CD4-positive, alpha-beta T cell treated with Interleukin-6 for 4 hours (primary cell): ENCODE measurements at places on chromosomes 6 and 20.

DNA sequence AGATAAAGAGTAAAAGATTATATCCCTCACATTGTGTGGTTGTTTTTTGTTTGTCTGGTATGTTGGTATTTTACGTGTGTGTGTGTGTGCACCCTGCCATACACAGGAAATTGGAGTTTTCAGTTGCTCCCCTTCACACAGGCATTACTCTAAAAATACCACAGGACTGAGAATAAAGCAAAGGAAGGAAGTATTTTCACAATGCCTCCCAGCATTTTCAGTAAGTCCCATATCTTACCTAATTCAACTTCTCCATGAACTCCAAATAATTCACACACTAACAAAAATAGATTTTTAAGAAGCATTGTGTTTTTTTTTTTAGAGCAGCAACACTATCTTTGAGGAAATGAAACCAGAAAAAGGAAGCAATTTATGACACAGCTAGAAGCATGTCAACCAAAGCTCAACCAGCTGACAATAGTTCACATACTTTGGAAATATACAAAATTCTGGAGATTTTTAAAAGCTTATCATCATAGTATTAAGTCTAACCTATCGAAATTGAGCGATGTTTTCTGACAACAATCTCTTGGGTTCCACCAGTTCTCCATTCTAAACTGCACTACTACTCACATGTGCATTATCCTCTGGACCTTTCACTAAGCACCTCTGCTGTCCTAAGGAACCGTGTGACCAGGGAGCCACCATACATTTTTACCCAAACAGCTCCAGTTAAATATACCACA lies 2.1 kb downstream of the UBE2J1 start:
- no peak for DNase-seq

DNA sequence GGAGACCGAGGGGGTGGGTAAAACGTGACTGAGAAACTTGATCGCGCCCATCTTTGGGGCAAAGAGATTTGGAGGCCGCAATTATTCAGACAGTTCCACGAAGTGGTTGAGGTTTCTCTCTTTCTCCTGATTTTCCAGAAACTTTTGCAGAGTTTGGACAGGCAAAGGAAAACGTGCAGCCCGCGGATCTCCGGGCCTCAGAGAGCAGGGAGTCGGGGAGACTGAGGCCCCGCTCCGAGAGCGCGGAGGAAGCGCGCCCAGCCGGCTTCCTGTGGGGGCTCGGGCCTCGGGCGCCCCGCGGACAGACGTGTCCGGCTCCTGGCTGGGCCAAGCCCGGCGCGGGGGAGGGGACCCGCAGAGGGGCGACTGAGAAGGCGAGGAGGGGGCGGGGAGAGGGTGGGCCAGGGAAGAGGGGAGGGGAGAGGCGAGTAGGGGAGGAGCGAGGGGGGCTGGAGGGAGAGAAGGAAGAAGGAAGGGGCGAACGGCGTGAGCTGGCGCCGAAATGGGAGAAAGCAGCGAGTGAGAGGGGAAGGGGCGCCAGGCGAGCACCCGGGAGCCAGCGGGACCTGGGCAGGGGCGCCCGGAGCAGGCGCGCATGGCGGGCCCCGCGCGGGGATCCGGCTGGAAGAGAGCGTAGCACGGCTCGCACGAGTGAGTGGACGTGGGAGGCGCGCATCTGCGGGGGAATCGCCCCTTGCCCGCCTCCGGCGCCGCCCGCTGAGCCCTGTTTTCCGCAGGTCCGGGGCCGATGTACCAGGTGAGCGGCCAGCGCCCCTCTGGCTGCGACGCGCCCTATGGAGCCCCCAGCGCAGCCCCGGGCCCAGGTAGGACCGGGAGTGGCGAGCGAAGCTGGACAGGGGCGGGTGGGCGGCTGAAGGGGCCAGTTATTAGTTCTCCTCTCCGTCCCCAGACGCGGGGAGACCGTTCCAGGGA lies at the start of gene MDFI:
TSS of gene MDFI (plus strand) at position 467 of the 933 bp plus-strand sequence. CDS start at position 749, 282 bp downstream.
- no peak for DNase-seq

- no peak for DNase-seq
Observed at GRCh38 chr6:147615659-147616456, 107.4 kb downstream of the SAMD5 start.

- DNase-seq, result no peak
Observed at GRCh38 chr6:26477426-26477825, 19.7 kb downstream of the BTN2A1 start.

DNA sequence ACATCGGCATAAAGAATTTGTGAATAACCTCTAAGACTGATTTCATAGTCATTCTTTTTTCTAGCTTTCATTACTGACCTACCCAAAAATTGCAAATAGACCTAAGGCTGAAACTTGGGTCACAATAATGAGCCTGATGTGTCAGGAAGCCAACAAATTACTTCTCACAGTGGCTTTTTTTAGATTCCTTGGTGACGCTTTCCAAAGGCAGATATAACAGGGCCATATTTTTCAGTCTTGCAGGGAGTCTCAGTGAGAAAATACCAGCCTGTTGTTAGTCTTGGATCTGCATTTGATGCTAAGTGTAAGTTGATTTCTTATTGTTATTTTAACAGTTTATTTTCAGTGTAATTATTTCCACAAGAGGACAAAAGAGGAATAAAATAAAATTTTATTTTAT lies 179.7 kb downstream of the KHDC1L start:
- DNase-seq, result no peak

GRCh38 chr6:117303323-117303722 lies 38.0 kb downstream of the VGLL2 start:
- DNase-seq, result no peak

- DNase-seq, result no peak
Observed at GRCh38 chr6:163958646-163959045, 544.1 kb downstream of the QKI start.

DNA sequence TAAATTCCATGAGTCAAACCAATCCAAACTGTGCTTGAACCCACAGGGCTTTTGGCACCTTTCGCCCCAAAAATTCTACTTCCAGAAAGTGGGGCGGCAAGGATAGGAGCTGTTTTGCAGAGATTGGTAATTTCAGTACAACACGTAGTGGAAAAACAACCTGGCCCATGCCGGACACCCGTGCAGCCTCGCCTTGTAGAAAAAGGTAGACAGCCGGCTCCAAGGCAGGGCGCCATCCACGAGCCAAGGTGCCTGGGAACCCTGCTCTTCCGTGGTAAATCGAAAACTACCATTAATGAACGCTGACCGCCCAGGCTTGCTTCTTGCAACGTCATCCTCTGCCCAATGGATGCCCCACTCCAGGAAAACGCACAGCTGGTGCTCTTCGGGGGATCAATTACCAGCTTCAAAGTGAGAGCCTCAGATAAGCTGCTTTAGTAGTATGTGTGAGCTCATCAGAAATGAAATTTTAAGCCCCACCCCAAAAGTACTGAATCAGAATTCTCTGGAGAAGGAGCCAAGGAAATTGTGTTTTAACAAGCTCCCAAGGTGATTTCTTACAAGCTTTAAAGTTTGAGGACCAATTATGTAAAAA lies 1.8 kb downstream of the OOEP start:
- DNase-seq, result no peak

DNA sequence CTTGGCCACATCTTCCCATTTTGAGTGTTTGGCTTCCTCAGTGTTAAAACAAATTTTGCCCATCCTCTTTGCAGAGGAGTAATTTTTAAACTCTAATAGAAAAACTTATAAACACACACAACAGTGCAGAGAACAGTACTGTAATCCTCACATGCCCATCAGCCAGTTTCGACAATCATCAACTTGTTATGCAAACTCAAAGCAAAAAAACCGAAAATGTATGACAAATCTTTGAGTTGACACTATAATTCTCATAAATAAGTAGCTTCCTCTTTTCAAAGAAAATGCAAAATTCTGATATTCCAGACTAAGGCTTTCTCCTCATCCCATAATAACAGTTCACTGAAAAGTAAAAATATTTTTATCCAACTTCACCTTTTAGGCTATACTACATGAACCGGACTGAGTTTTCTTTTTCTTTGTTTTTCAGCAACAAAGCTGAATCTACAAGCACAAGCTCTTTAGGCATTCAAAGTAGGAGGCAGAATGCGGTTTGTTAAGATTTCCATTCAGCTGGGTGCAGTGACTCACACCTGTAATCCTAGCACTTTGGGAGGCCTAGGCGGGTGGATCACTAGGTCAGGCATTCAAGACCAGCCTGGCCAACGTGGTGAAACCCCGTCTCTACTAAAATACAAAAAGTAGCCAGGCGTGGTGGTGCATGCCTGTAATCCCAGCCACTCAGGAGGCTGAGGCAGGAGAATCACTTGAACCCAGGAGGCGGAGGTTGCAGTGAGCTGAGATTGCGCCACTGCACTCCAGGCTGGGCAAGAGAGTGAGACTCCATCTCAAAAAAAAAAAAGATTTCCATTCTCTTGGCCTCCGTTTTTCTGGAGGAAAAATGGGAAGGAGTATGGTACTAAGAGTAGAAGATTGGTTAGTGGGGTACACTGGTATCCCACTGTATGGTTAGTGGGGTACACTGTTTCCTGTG lies 74.8 kb downstream of the GCNT2 start:
- no peak for DNase-seq

DNA sequence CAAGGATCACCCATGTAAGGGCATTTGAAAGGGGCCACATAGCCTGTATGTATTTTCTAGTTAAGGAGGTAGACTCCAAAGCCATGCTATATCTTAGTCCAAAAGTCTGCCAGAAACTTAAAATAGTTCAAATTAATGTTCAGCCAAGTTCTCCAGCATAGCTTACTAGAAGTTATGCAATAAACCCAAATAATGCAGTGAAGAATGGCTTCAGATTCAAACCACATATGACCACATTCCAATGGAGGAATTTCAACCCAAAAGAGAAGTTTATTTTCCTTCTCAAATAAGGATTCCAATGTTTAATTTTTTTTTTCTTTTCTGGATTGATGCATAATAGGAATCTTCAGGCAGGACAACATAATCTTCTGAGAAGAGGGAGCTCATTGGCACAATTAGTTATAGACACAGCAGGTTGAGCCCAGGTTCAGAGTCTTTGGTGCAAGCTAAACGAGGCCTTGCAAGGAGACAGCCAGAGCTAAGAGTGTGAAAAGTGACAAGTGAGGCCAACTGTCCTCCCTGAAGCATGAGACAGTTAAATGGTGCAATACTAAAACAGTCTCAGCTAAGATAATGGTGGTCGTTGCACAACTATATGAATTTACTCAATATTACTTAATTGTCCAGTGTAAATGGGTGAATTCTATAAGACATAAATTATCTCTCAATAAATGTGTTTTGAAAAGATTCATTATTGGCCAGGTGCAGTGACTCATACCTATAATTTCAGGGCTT lies 598.8 kb upstream of the CDH4 start:
- no peak for DNase-seq

- DNase-seq, result no peak
Observed at GRCh38 chr6:123415844-123416468, 220.8 kb downstream of the TRDN start.

- DNase-seq, result no peak
Observed at GRCh38 chr6:53130569-53131290, 17.9 kb downstream of the GCM1 start.

- no peak for DNase-seq
Observed at GRCh38 chr20:54620611-54621010, 145.2 kb downstream of the DOK5 start.

DNA sequence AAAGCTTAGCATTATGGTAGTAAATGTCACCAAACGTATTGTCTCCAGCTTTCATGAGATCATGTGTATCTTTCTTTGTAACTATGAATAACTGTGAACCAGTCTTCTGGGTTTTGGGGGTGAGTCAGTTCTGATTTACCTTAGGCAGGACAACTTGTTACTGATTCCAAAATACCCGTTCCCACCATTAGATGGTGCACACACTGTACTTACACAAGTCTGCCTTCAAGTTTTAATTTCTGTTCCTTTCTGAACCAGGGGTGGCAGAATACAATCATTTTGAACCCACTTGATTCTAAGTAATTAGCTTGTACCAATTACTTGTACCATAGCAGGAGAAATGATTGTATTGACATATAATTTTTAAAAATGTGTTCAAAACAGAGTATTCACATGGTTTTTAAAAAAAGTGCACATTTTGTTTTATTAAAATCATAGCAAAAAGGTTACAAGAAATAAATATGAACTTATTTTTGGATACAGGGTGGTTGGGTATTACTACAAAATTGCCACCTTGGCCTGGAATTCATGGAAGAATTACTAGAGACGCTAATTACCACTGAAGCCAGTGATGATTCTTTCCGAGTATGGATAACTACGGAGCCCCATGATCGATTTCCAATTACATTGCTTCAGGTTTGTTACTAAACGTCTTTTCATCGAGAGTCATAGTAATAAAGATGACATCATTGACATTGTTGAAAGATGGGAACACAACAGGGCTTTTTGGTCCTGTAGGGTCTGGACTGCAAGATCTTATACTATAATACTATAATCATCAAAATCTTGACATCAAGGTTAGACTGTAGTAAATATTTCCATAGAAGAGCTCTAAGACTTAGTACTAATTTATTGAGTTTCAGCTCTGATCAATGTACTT lies 75.2 kb upstream of the GLP1R start:
- DNase-seq, result peak; percentile 11

DNA sequence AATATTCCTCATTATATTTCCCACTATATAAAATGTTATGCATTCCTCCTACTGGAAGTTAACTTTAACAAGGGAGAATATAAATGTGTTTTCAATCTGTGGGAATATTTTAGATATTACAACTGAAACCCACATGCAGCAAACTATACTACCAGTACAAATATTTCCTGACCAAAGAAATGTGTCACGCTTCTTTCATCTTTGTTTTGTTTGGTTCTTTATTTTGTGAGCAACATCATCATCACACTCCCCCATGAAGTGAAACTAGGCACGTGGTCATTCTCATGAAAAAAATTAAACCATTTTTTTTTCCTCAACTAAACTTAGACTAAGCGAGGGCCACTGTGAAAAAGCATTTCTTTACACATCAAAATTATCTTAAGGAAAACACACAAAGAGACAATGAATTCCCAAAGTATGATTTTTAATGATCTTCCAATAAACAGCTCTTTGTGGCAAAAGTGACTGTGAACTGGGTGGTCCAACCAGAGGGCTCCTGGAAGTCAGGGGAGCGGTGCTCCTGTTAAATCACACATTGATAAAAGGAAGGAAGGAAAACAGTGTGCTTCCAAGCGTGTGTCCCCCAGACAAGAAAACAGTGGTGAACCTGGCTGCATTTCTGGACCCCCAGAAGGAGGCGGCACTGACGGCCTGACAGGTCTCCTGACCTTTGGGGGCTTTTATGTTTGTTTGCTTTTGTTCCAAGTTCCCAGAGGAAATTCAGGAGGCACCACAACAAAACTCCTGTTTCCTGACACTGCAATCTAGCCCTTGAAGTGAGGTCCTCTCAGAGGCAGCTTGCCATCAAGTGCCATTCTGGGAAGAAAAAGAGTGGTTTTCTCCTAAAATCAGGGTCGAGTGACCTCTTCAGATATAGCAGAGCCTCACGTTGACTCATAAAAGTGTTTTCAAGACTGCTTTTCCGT lies 166.8 kb upstream of the FOXQ1 start:
- DNase-seq, result no peak
